ENCODE measurements at places on chromosomes 7 and 10. TPM values are rescaled to one million over a fixed set of nuclear protein-coding genes. Genes with fewer than 3 reads are reported as not detected.

DNA sequence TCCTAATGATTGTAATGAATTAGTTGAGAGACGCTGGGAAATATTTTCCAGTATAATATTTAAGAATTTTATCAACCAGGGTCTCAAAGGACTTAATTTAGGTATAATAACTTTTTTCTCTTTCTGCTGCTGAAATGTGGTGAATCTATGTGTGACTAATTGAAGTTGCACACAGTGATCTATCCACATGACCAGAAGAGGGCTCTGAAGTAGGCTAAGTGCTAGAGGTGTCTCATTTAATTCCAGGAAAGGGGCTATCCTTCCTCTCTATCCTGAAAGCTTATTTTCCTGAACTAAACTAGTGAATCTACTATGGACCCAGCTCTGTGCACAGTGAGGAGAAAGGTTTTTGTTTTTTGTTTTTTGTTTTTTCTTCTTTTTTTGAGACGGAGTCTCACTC is 294.4 kb upstream of the MYO3A start:
- H3K27ac ChIP-seq: no peak overlapping the region
- H3K27me3 ChIP-seq: peaks cover 4% of the 10 kb centered on the region
- no peak for DNase-seq

Gene NUTM2E
- 0.40 TPM for total RNA-seq

GRCh38 chr10:58660575-58661255 is 148.0 kb downstream of the BICC1 start:
- no peak for DNase-seq
- peaks cover 5% of the 10 kb centered on the region for H3K36me3 ChIP-seq
- no peaks in the 10 kb centered on the region for H3K4me1 ChIP-seq
- H3K27ac ChIP-seq: no peak overlapping the region

- no peaks in the 10 kb centered on the region for H3K27me3 ChIP-seq
- no peak overlapping the region for H3K4me3 ChIP-seq
- peaks cover 18% of the 10 kb centered on the region for H3K36me3 ChIP-seq
- H3K27ac ChIP-seq: peak overlapping the region; percentile 30
Observed at GRCh38 chr10:32050177-32050576, 6.0 kb downstream of the KIF5B start.

Gene PDZD7
- 0.29 TPM for total RNA-seq

GRCh38 chr7:90211391-90212148 is at the start of gene STEAP2:
Gene STEAP2, plus strand, starts transcription at chr7:90211740. Its CDS starts 13,343 bp downstream, at chr7:90225083.
- DNase-seq: peak; percentile 87
- peak within 1 kb of the TSS; percentile 94 for H3K27ac ChIP-seq
- no peaks in the 10 kb centered on the region for H3K36me3 ChIP-seq
- no peaks in the 10 kb centered on the region for H3K27me3 ChIP-seq
- peak within 1 kb of the TSS; percentile 74 for H3K4me3 ChIP-seq
- peaks cover 9% of the 10 kb centered on the region for H3K4me1 ChIP-seq

DNA sequence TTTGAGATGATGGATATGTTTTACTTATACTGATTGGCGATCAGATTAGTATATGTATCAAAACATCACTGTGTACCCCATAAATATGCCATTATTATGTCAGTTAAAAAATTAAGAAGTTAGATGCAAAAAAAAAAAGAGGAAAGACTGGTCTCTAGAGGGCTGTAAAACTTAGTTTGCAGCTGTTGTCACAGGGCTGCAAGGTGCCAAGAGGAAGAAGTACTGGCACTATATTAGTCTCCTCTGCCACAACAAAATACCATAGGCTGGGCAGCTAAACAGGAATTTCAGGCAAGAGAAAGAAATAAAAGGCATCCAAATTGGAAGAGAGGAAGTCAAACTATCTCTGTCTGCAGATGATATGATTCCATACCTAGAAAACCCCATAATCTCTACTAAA is 177.8 kb upstream of the PLPP4 start:
- H3K4me1 ChIP-seq: no peaks in the 10 kb centered on the region
- H3K27ac ChIP-seq: no peak overlapping the region
- H3K4me3 ChIP-seq: no peak overlapping the region
- no peak for DNase-seq
- no peaks in the 10 kb centered on the region for H3K36me3 ChIP-seq
- peaks cover 3% of the 10 kb centered on the region for H3K27me3 ChIP-seq

DNA sequence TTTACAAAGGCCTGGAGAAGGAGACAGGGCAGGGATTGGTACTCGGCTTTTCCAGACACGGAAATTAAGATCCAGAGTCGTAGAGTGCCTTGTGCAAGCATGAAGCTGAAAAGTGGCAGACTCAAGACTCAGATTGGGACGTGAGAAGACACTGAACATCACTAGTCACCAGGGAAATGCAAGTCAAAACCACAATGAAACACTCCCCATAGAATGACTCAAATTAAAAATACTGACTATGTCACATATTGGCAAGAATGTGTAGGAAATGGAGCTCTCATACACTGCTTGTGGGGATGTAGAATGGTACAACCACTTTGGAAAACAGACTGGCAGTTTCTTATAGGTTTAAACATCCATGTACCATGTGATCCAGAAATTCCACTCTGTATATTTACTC is 472.0 kb downstream of the RPS24 start:
- H3K36me3 ChIP-seq: no peaks in the 10 kb centered on the region
- H3K27ac ChIP-seq: no peak overlapping the region
- no peak for DNase-seq
- peaks cover 21% of the 10 kb centered on the region for H3K27me3 ChIP-seq
- H3K4me3 ChIP-seq: no peak overlapping the region
- H3K4me1 ChIP-seq: no peaks in the 10 kb centered on the region

GRCh38 chr7:98418636-98419315 is 17.9 kb upstream of the BAIAP2L1 start:
- no peaks in the 10 kb centered on the region for H3K36me3 ChIP-seq
- H3K27me3 ChIP-seq: peaks cover under 1% of the 10 kb centered on the region
- peaks cover 22% of the 10 kb centered on the region for H3K4me1 ChIP-seq
- H3K4me3 ChIP-seq: no peak overlapping the region

DNA sequence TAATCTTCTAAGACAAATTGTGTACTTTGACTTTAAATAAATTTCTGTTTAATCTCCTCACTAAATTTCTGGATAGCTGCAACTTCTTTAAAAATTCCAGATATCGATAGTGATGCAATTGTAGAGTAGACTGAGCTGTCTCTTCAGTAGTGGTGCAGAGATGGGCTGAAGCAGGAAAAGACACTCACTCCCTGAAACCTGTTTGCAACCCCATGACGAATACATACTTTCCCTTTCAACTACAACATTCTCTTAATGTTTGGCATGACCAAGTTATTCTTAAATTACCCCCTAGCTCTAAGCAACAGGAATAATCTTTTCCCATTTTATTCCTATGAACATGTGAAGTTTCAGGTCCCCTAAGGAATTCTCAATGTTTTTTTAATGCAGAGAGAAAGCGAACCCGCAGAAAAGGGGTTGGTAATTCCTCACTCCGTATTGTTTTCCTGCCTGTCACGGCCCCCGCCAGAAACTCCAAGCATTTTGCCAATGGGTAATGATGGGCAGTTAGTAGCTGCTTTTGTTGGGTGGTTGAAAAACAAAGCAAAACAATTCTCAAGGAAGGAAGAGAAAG is 1.3 kb downstream of the THSD7A start:
- H3K36me3 ChIP-seq: no peaks in the 10 kb centered on the region
- peak overlapping the region; percentile 86 for H3K4me3 ChIP-seq
- peaks cover 9% of the 10 kb centered on the region for H3K27me3 ChIP-seq
- no peak overlapping the region for H3K27ac ChIP-seq
- no peak for DNase-seq

GRCh38 chr7:151735851-151736402 is 141.0 kb downstream of the PRKAG2 start:
- peaks cover 10% of the 10 kb centered on the region for H3K27me3 ChIP-seq
- peak overlapping the region; percentile 11 for H3K4me3 ChIP-seq
- peaks cover 8% of the 10 kb centered on the region for H3K4me1 ChIP-seq
- peak overlapping the region; percentile 73 for H3K27ac ChIP-seq
- peaks cover 2% of the 10 kb centered on the region for H3K36me3 ChIP-seq
- DNase-seq: no peak

GRCh38 chr7:74026903-74027682 is 880 bp upstream of the ELN start:
- DNase-seq: peak; percentile 74
- no peak overlapping the region for H3K4me3 ChIP-seq
- H3K27ac ChIP-seq: no peak overlapping the region
- H3K36me3 ChIP-seq: no peaks in the 10 kb centered on the region

DNA sequence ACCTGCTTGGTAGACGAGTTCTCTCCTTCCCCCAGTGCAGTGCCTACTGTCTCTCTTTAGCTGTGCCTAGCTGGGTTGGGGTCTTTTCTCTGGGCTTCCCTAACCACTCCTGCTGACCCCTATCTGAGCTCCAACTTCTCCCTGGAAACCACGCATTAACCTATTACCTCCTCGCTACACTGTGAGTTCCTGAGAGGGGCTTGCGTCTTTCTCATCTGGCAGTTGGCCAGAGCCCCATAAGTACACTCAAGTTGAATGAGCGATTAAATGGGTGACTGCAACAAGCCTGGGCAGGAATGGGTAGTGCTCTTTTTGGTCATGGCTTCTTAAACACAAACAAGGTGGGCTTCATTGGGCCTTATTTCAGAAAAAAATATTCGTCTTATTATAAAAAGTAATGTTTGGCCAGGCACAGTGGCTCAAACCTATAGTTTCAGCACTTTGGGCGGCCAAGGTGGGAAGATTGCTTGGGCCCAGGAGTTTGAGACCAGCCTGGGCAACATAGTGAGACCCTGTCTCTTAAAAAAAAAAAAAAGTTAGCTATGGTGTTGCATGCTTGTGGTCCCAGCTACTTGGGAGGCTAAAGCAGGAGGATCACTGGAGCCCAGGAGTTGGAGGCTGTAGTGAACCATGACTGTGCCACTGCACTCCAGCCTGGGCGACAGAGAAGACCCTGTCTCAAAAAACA is 41.4 kb downstream of the SYPL1 start:
- H3K36me3 ChIP-seq: no peaks in the 10 kb centered on the region
- peaks cover 16% of the 10 kb centered on the region for H3K4me1 ChIP-seq
- no peak overlapping the region for H3K4me3 ChIP-seq
- H3K27ac ChIP-seq: no peak overlapping the region
- no peak for DNase-seq
- peaks cover 17% of the 10 kb centered on the region for H3K27me3 ChIP-seq

Gene PRRT4
- total RNA-seq: 2.9 TPM

DNA sequence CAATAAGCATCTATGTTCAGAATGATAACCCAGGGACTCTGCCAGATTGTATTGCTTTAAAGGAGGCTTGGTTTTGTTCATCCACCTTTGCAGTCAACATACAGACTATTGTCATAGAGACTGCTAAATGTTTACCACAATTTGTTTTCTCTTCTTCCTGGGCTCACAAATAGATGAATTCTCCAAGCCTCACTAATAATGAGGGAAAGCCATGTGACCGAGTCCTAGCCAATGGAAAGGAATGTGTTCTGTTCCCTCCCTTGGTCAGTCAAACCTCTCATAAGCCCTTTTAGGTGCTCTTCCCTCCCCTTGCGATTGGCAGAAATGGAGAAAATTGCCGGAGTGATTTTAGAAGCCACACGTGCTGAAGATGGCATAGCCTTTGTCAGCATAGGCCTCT is 136.9 kb downstream of the RTKN2 start:
- no peaks in the 10 kb centered on the region for H3K4me1 ChIP-seq
- H3K4me3 ChIP-seq: no peak overlapping the region
- peaks cover 2% of the 10 kb centered on the region for H3K27me3 ChIP-seq
- H3K27ac ChIP-seq: no peak overlapping the region
